ENCODE measurements at places on chromosomes 3 and 15.

DNA sequence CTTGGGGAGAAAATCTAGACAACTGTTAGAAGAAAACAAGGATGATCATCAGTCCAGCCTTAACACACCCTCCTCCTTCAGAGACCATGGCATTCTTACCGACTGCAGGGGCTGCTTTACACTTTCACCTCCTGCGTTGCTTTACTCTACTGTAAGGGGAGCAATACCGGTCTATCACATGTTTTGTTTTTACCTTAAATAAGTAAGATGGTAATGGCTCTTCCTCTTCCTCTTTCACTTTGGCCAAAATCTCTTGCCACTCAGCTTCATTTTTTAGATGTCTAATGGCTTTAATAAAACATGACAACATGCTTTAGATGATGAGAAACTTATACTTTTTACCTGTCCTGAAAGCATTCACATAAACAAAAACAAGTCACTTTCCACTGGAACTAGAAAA is 33.4 kb upstream of the STIMATE start:
- no peak for DNase-seq

DNA sequence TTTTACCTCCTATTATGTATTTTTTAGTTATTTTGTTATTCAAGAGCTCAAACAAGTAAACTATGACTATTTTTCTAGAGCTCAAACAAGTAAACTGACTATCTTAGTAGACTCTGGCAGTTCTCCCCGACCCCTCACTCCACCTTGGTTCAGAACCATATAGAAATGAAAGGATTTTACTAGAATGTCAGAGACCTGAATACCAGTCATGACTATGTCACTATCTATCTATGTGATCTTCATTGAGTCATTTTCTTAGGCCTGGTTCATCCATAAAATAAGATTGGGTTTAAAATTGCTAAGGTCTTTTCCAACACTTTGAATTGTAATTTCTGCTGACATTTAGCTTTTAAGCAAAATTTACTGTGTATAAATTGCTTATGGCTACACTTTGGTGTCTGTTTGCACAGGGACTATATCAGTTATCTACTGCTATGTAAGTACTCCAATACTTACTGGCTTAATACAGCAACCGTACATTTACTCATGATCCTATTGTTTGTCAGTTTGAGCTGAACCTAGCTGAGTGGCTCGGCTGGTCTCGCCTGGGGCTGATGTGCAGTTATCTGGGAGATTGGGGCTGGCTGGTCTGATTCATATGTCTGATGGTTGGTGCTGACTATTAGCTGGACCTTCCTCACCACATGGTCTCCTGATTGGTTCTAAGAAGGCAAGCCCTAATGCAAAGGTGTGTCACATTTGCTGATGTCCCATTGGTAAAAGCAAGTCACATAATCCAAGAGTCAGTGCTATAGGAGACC is 37.0 kb downstream of the RASA2 start:
- no peak for DNase-seq

DNA sequence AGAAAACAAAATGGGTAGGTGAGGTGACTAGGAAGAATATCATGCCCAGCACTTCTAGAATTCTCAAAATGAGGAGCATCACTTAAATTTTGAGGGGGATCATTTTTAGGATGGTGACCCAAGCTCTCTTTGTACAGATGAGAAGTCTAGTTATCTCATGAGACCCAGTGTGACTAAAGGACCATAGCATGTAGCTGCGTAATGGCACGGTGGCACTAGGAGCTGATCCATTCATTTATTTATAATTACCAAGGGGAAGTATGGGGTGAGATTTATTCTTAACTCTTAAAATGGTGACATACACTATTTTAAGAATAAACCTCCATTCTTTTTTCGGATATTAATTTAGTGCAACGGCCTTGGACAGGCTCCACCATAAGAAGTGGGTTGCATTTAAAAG is 8.3 kb downstream of the IQGAP1 start:
- DNase-seq, result no peak

- no peak for DNase-seq
Observed at GRCh38 chr15:71044006-71044405, 71.3 kb upstream of the THSD4 start.

GRCh38 chr3:78683284-78683683 is 1084.5 kb downstream of the ROBO1 start:
- no peak for DNase-seq

DNA sequence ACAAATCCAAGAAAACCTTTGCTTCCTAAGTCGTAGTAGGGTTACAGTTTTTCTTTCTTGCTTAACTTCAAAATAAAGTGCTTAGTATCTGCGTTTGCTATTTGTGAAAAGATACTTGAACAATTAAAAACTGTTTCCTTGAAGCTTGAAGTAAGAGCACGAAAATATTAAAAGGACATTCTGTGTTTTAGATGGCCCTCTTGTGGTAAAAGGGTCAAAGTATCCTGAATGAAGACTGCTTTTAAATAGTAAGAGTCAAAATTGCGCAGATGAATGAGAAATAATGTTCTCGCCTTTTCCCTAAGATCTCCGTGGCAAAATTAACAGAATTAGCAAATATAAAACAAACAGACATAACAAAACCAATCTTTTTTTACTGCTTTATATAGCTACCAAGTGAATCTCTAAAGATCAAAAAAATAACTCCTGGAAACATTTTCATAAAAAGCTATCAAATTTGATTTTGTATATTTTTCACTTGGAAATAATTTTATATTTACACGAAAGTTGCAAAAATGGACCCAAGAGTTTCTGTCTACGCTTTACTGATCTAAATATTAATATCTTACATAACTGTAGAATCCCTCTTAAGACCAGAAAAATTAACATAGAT is 175.4 kb downstream of the MBNL1 start:
- peak; percentile 61 for DNase-seq

DNA sequence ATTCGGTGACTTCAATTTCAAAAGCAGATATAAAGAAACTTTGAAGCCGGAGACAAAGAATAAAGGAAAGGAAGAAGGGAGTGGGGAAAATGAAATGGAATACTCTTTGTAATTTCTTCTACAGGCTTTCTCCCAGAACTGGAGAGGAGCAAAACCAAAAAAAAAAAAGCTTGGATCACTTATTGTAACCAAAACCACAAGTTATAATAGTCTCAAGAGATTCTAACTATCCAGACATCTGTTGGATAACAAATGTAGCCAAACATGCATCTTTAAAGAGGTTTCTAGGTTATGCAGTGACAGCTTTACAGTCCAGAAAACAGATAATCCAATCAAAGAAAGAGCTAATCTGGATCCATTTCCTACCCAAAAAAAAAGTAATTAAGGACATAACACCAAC is 36.2 kb downstream of the VGLL3 start:
- DNase-seq, result no peak

DNA sequence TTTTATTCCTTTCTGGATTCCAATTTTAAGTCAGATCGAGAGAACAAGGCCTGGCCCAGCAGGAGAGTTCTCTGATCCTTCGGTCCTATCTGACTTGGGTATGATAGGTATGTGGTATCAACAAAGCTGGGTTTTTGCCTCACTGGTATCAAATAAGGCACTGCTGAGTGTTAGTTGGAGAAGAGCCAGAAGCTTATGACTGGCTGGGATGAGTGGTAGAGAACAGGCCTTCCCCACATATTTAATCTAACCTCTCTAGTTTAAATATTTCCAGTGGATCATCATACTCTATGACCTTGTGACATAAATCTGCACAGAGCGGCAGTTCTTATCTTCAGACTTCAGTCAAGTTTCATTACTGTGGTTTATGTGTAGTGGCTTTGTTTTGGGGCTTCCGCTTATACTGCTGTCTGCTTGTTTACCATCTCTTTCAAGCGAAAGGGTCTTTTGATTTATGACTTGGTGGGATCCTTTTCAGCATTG is 164.5 kb downstream of the PTPRG start:
- no peak for DNase-seq

DNA sequence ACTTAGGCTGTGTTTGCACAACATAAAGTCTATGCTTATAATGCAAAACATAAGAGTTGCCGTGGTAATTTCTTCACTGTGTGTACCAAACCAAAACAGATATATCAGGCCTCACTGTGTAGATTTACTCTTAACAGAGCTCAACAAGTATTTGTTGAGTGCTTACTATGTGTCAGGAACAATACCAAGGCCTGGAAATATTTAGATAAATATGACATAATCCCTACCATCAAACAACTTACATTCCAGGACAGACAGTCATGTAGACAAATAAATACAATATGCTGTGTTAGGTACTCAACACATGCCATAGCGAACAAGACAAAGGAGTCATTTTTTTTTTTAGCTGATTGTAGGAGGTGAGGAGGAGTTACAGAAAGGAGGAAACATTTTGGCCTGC is 554.0 kb downstream of the NSUN3 start:
- no peak for DNase-seq

GRCh38 chr3:26559227-26559626 is 63.3 kb upstream of the LRRC3B start:
- DNase-seq, result no peak

GRCh38 chr15:38890194-38890593 is 325.6 kb upstream of the RASGRP1 start:
- DNase-seq, result no peak

GRCh38 chr3:12198301-12198700 is 39.6 kb upstream of the TIMP4 start:
- DNase-seq, result no peak

GRCh38 chr3:148082506-148083280 is 615.0 kb upstream of the AGTR1 start:
- DNase-seq, result no peak

DNA sequence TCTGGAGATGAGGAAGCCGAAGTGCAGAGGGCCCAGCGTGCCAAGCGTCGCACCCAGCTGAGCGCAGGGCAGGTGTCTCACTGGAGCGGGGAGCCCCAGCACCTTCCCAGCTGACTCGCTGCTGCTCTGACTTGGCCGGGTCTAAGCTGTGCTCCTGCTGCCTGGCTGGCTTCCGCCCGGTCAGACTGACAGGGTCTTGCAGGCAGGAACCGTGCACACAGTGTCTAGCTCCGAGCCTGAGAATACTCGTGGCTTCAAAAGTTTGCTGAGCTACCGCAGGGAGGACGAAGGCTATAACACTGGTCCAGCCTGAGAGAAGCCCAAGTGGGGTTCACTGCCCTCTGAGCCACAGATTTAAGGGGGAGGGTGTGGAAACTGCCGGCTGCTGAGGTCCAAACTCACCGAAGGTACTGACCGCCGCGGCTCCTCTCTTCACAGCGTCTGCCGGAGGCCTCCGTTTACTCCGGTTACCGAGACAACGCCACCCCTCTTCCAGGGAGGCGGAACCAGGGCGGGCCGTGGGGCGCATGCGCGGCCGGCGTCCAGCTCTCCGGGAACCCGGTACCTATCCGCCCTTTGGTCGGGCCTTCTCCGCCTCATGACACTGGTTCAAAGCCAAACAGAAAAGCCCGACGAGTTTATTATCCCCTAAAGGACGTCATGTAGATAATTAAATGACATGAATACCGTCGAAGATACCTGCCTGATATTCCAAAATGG is at the start of gene CFAP44:
CFAP44 (minus strand) TSS at position 443 of the 720 bp plus-strand sequence. CDS start 7,829 bp downstream, outside the sequence.
- DNase-seq, result peak; percentile 72

DNA sequence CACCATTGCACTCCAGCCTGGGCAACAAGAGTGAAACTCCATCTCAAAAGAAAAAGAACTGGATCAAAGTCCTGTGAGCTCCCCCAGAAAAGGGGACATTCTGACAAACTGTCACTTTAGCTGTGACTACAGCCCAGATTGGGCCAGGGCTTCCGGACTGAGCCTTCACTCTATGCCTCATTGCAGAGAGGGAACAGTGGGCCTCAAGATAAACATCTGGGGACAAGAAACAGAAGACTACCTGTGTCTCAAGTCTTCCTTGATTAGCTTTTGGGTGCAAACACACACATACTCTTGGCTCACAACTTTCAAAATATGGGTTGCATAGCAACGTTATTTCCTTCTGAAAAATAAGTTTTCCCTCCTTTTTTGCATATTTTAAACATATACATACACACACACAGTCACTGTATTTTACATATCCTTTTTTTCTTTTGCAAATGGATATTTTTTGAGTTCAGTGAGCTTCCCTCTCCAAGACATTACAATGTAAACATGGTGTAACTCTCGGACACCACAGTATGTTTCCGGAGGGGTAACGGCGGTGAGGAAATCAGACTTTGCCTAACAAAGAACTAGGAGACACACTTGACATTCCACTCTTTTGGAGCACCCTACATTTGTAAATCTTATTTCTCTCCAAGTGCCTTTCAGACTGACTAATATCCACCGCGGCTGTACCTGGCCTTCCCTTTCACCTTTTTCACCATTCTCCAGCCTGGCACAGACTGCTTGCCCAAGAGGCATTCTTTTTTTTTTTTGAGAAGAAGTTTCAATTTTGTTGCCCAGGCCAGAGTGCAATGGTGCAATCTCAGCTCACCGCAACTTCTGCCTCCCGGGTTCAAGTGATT is 3.5 kb downstream of the TKT start:
- no peak for DNase-seq

GRCh38 chr3:60574046-60574769 is 677.0 kb downstream of the FHIT start:
- DNase-seq, result no peak

GRCh38 chr15:68765602-68766368 is 54.9 kb downstream of the ANP32A start:
- no peak for DNase-seq

- DNase-seq, result no peak
Observed at GRCh38 chr15:101031213-101031612, 112.1 kb downstream of the LRRK1 start.

GRCh38 chr15:78182821-78183220 is 33.7 kb downstream of the IDH3A start:
- DNase-seq, result no peak

DNA sequence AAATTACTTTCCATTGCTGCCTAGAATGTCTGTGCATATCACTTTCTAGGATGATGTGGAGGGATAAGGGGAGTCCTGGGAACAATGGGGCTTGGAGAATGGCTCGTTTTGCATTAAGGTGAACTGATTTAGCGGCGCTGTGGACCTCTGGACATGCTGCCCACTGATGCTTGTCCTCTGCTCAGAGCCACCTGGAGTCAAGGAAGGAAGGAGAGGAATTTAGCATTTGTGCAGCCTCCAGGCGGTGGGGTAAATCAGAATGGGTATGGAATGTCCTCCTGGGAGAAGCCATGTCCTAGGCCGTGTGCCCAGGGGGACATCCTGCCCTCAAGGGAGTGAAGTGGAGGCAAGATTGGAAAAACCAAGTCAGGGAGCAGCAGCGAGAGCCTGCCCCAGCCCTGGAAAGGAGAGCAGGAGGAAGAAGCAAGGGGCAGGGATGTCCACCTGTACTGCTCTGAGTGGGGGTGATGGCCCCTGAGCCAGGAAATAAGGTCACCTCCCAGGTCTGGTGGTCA is 37.8 kb downstream of the KY start:
- no peak for DNase-seq

- DNase-seq, result no peak
Observed at GRCh38 chr3:62161371-62161770, 212.0 kb downstream of the FEZF2 start.

GRCh38 chr3:161349529-161350312 is 21.6 kb downstream of the SPTSSB start:
- peak; percentile 48 for DNase-seq

DNA sequence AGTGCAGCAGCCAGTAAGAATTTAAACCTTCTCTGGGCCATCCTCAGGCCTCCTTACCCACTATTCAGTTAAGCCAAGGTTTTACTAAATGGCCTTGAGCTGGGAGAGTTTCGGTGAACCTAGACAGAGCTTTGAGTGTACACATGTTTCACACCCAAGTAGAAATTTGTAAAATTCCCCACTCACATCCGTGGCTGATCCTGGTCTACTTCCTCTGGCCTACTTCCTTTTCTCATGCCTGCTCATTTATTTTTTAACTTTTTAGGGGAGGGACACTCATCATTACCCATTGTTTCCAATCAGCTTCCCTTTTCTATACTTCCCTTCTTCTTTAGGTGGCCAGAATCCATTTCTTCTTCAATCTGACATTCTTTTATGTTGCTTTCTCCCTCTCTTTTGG is 7.6 kb downstream of the CX3CR1 start:
- no peak for DNase-seq

Data from CD4-positive, alpha-beta T cell treated with Interferon alpha-2 for 1 hour (primary cell).